ENCODE measurements at places on chromosomes 12 and 14.

GRCh38 chr12:27220055-27220987 lies 23.8 kb upstream of the STK38L start:
- no peak for DNase-seq

- DNase-seq, result no peak
These were observed 81.3 kb upstream of the DUSP6 start for GRCh38 chr12:89433634-89434033.

DNA sequence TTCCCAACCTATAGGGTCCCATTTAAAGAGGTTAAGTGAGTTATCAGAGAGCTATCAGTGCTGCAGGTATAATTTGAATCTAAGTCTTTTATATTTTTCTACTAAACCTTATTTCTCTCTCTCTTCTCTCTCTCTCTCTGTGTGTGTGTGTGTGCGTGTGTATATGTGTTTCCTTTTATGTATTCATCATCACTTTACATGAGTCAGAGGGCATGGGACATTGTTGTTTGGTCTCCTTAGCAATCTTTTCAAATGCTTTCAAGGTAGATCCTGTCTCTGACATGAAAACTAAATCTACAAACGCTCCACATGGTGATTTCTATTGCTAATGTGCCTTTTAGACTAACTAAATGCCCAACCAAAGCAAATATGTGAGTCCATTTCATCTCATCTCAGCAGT lies 459.7 kb downstream of the BTG1 start:
- no peak for DNase-seq

DNA sequence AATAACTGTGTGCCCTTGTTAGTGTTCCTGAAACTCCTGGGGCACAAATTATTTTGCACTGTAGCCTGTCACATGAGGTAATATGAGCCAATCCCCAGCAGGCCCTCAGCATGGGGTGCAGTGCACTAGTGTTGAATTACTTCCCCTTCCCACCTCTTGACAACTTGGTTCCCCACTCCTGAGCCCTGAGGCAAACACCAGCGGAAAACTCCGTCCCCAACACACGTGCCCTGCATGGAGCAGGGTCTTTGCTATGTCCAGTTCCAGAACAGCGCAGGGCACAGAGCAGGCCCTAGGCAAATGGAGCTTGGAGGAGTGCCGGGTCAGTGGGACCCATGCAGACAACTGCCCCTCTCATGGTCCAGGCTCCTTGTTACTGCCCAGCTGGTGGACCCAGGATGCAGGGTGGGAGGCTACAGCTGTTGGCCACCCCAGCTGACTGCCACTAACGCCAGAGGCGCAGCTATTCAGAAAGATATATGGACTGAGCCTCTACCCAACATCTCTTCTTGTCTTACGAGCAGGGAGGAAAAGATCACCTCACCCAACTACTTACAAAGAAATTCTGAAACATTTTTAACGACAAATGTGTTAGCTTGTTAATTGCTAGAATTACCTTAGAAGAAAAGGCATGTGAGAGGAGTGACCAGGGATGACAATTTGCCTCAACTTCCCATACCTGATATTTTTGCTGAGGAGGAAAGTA lies 71.6 kb downstream of the NT5DC3 start:
- DNase-seq, result no peak

- no peak for DNase-seq
These were observed 54.4 kb downstream of the SETD3 start for GRCh38 chr14:99426265-99426664.

GRCh38 chr12:101356794-101357193 lies 50.8 kb downstream of the ARL1 start:
- DNase-seq, result no peak

DNA sequence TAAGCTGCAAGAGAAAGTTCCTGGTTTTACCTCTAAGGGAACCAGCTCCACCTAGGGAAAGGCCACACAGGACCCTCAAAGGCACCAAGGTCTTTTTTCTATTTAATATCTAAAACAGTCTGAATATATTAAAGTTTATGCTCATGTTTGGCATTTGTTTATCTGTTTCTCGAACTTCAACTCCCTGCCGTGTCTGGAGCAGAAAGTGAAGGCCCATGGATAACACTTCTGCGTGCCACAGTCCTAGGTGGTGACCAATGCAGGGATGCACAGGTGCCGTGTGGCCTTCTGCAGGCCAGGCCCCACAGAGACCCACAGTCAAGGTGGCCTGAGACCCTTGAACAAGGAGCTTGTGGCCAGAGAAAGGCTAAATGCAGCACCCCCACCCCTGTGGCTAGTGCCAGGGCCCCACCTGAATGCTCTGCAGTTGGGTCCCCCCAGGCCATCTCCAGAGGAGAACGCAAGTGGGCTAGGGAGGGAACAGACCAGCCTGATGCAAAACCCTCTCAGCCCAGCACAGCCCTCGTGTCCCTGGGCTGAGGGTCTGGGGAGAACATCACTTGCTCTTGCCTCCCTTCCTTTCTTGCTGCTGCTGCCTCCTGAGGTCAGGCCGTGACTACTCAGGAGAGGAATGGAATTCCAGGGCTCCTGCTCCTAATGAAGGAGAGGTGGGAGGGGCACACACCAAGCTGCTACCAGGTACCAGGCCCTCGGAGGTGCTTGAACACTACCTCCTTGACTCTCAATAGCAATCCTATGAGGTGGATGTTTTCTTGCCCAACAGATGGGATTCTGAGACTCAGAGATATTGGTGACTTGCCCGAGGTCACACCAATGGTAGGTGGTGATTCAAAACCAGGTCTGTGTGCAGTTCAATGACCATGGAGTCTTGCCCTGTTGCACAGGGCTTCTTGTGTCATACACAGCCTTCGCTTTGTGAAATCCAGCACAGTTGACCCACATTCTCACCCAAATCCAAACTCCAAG lies 45.4 kb downstream of the PSMA6 start:
- DNase-seq, result no peak

DNA sequence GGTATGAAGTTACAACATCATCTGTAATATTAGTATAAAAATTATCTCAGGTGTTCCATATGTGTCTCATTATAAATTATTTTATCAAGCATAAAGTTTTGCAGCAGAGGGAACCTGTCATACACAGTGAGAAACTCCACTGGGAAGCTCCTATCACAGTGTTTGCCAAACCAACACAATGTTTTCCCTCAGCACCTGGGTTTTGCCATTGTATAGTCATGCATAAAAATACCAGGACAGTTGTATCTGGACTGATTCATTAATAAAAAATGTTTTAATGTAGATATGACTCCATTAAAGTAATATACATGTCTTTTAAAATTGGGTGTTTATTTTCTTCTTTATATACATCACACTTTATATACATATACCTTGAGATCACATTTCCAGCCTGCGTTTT lies 56.6 kb downstream of the METTL25 start:
- DNase-seq, result no peak

DNA sequence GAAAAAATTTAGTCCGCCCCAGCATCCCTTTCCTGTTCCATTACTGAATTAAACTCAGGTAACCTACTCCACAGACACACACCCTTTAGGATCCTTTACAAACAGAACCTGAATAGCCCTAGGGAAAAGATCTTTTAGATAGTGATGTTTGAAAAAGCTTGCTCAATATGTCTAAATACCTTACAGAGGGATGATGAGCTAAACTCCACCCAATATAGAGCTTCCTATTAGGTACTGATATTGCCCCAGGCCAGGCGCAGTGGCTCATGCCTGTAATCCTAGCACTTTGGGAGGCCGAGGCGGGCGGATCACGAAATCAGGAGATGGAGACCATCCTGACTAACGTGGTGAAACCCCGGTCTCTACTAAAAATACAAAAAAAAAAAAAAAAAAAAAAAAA lies 50.1 kb downstream of the FERMT2 start:
- DNase-seq, result no peak

DNA sequence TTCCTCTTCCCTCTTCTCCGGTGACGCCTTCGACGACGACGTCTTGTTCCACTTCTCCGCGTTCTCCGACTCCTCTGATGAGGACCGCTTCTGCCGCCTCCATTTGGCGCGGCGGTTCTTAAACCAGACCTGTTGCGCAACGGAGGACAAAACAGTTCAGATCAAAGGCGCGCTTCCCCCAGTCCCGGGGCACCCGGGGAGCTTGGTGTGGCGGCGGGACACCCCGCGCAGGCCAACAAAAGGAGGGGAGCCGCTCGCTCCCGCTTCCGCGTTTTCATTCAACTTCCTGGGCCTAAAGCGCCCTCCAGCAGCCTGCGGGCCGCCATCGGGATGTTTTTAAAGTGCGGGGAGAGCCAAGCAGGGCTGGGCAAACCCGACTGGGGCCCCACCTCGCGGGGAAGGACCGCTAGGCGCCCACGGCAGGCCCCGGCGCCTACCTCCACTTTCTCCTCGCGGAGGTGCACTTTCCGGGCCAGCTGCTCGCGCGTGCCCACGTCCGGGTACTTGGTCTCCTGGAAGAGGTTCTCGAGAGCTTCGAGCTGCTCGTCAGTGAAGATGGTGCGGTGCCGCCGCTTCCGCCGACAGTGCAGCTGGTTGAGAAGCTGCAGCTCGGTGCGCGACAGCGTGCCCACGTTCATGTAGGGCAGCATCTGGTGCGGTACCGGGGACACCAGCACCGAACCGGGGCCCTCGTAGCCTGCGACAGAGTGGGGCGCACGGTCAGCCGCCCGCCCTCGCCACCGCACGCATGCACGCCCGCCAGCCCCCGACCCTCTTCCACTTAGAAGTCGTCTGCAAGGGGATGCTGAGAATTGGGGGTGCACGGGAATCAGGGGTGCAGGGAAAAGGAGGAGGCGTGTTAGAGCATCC lies 1.2 kb downstream of the GSC start:
- no peak for DNase-seq

- no peak for DNase-seq
These were observed 17.0 kb downstream of the PSEN1 start for GRCh38 chr14:73153272-73153671.

DNA sequence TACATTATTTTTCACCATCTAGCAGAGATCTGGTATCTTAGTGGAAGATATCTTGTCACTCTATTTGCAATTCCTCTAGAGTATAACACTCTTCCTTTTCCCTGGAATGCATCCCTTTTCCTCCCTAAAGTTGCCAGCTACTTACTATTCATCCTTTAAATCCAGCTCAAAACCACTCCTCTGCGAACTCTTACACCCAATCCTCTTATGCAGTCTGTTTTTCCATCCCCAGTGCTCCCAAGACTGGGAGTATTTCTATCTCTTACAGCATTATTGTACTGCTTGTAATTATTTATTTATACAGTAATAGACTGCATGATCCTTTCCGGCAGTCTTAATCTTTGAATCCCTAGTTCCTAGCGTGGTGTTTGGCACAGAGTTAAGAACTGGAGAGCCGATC lies 2.9 kb upstream of the SRGAP1 start:
- no peak for DNase-seq

GRCh38 chr14:99265571-99265970 lies 6.4 kb downstream of the BCL11B start:
- DNase-seq, result no peak

GRCh38 chr14:79781882-79782281 lies 429.4 kb downstream of the DIO2 start:
- no peak for DNase-seq

DNA sequence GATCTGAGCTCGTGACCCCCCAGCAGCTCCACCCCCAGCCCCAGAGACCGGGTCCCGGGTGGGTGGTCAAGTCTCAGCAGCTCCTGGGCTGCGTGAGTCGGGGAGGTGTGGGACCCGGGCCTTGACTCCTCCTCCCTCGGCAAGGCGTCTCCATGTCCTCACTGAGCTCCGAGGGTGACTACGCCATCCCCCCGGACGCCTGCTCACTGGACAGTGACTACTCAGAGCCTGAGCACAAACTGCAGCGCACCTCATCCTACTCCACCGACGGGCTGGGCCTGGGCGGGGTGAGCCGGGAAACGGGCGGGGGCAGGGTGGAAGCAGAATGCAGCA lies 28.1 kb downstream of the PIGH start:
- DNase-seq, result no peak

GRCh38 chr14:94458558-94459205 lies 6.1 kb upstream of the SERPINA11 start:
- DNase-seq, result no peak

DNA sequence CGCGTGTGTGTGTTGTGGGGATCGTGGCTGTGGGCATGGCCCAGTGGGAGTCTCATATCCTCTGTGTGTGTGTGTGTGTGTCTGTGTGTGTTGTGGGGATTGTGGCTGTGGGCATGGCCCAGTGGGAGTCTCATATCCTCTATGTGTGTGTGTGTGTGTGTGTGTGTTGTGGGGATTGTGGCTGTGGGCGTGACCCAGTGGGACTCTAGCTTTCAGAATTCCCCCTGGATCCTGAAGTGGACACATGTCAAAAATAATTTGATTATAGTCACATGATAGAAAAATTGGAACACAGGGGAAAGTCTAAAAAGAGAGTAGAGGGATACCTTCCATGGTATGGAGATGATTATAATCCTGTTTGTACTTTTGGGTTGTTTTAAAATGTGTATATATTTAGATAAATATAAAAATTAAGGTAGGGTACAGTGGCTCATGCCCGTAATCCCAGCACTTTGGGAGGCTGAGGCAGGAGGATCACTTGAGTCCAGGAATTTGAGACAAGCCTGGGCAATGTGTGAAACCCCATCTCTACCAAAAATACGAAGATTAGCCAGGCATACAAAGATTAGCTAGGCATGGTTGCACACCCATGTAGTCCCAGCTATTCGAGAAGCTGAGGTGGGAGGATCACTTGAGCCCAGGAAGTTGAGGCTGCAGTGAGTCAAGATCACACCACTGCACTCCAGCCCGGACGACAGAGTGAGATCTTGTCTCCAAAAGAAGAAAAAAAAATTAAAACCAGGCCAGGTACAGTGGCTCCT lies 11.0 kb downstream of the PAPLN start:
- DNase-seq, result no peak

- no peak for DNase-seq
These were observed 31.1 kb downstream of the METAP2 start for GRCh38 chr12:95505039-95505438.

GRCh38 chr14:63472986-63473788 lies 70.0 kb downstream of the PPP2R5E start:
- DNase-seq, result no peak

- peak; percentile 84 for DNase-seq
These were observed 3.1 kb downstream of the CCND2 start for GRCh38 chr12:4276524-4277204.

- DNase-seq, result no peak
These were observed 34.2 kb upstream of the PRMT8 start for GRCh38 chr12:3456809-3457208.

DNA sequence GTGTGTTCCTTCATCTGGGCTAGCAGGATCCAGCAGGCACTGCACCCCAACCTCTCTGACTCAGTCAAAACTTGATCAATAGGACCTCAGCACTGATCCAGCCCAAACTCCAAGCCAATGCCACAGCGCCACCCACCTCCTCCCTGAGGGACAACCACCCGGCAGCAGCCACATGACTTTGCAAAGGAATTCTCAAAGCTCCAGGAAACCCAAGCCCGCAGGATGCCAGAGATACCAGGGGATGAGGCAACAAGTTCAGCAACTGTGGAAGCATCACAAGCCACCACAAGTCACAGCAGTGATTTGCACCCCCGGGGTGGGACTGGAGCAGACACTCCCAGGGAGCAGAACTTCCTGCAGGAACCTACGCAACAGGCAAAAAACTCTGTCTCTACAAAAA lies 37.3 kb downstream of the ACTN1 start:
- no peak for DNase-seq

DNA sequence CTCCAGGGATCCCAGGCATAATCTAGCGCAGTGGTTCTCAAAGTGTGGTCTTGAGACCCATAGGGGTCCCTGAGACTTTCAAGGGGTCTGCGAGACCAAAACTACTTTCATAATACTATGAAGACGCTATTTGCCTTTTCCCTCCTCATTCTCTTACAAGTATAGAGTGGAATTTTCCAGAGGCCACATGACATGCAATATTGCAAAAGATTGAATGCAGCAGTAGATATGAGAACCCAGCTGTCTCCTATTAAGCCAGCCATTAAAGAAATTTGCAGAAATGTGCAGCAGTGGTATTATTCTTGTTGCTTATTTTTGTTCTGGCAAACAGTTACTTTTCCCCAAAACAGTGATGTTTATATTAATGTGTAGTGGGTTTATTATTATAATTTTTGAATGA lies 62.8 kb downstream of the VWF start:
- DNase-seq, result no peak
